ENCODE measurements at places on chromosomes 12 and 14.

DNA sequence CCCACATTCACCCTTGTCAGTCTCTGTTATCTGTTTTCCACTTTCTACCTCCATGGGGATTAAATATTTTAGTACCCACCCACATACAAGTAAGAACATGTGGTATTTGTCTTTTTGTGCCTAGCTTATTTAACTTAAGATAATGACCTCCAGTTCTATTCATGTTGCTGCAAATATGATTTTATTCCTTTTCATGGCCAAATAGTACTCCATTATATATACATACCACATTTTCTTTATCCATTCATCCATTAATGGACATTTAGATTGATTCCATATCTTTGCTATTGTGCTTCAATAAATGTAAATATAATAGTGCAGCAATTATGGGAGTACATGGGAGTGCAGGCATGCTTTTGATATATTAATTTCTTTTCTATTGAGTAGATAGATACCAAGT lies 185.8 kb downstream of the RPAP3 start:
- DNase-seq = no peak

DNA sequence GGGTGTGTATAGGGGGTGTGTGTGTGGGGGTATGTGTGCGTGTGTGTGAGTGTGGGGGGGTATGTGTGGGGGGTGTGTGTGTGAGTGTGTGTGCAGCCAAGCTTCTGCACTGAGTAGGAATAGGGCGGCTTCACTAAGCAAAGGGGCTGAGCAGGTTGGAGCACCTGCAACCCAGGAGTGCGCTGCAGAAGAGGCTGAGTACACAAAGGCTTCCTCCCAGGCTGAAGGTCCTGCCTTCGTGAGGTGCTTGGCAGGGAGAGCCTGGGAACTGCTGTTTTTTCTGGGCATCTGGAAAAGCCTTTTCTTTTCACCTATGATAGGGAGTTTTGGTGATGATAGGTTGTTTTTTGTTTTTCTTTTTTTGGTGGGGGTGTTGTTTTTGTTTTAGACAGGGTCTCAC lies 6.0 kb upstream of the NUDT14 start:
- DNase-seq = no peak

DNA sequence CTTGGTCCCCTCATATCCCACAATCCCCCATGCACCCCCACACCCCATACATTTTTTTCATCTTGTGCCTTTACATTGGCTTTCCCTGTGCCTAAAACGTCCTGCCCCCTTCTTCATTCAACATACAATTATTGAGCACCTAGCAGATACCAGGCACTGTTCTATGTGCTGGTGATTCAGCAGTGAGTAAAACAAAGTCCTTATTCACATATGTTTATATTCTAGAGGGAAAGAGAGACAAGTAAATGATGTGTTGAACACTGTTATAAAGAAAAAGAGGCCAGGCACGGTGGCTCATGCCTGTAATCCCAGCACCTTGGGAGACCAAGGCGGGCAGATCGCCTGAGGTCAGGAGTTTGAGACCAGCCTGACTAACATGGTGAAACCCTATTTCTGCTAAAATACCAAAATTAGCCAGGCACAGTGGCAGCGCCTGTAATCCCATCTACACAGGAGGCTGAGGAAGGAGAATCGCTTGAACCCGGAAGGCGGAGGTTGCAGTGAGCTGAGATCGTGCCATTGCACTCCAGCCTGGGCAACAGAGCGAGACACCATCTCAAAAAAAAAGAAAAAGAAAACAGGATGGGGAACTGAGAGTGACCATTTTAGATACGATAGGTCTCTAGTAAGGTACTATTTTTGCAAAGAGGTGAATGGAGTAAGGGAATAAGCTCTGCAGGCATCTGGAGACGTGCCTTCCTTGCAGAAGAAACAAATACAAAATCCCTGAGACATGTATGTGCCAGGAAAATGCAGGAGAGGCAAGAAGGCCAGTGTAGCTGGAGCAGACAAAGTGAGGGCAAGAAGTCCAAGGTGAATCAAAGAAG lies 12.2 kb downstream of the SLC7A7 start:
- no peak for DNase-seq

- no peak for DNase-seq
These were observed 112.0 kb downstream of the DENND5B start for GRCh38 chr12:31478898-31479297.

GRCh38 chr14:104162495-104162894 lies 24.1 kb downstream of the KIF26A start:
- DNase-seq = no peak

DNA sequence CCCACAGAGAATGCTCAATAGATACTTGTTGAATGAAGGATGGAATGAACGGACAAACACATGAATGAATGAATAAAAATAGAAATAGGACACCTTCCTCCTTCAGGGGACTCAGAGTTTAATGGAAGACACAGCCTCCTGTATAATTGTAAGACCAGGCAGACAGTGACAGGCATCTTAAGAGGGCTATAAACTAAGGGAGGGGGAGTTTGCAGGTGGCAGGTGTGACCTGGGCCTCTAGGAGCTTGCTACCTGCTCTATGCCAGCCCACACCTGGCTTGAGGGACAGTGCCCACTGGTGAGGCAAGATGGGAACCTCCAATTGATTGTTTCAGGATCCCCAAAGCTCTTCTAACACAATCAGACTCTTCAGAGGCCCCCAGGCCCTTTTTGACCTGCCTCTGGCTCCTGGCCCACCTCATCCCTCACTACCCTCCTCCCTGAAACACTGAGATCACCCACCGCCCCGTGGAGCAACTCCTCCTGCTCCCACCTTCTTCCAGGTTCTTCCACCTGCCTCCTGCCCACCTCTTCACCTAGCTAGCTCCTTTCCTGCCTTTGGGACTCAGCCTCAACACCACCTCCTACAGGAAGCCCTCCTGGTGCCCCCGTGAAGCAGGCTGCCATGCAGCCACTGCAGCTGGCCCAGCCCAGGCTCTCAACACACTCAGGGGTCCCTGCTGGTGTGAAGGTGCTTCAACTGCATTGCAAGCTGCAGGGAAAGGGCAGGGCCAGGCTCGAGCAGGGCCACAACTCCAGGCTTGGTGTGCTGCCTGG lies 9.4 kb downstream of the SERPINA3 start:
- DNase-seq = no peak

GRCh38 chr12:9779209-9779608 lies 18.5 kb upstream of the CD69 start:
- DNase-seq = no peak

DNA sequence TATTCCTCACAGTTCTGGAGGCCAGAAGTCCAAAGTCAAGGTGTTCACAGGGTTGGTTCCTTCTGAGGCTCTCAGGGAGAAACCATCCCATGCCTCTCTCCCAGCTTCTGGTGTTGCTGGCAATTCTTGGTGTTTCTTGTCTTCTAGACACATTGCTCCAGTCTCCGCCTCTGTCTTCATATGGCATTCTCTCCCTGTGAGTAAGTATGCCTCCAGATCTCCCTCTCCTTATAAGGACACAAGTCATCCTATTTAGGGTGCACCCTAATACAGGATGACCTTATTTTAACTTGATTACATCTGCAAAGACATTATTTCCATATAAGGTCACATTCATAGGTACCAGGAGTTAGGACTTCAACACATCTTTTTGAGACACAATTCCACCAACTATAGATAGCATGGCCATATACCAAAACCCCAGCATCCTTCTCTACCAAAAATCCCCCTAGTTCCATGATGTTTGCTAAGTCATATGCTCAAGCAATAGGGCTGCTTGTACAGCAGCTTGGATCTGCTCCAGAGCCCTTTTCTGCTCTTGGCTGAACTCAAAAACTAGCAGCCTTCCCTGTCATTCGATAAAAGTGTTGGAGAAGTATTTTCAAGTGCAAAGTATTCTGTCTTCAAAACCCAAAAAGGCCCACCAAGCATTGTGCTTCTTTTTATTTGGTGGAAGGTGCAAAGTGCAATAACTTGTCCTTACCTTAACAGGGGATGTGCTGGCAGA lies 79.2 kb upstream of the CMKLR1 start:
- DNase-seq = no peak

GRCh38 chr14:94936401-94936892 lies 166.5 kb upstream of the GSC start:
- DNase-seq = no peak

DNA sequence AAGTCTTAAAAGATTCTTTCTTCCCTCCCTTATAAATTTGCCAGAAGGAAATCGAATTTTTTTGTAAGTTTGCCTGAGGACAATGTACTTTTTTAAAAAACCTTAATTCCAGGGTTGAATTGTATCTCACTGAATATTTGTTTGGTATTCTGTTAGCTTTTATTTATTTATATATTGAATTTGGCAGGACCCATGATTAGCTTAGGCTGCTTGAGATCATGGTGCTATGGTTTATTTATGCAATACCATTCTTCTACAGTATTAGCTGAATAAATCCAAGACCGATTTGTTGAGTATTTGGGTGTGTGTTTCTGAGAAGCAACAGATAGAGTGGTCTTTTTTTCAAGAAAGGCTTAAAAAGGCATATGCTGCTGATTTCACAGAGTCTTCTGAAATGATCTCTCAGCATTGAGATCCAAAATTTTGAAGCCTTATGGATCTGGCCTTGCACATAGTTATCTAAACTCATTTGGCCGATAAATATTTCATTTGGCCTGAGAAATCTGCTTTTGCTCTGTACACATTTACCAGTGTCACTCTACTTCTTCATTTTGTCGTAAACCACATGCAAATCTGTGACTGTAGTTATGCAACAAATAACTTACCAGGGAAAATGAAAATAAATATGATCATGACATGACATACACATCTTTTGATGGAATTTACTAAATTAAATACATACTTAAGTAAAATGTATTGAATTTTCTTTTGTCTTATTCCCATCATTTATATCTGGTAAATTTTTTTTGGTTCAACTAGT lies 265.8 kb upstream of the FLRT2 start:
- DNase-seq = no peak

DNA sequence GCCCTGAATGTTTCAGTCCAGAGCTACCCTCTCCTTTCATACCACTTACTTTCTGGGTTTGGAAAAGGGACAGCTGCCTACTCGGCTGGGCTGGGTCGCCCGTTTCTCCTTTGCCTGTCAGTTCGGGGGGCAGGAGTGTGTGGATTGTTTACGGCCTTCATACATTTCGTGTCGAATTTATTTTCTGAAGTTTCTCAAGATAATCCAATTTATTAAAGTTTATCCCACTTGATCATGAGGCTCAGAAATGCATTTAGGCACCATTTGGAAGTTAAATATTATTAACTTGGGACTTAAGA lies 608 bp downstream of the ZNF410 start:
- no peak for DNase-seq
